ENCODE measurements at places on chromosomes 5 and 9.
A peak's percentile ranks its signal among the peaks of the same experiment; 100 is the strongest.

DNA sequence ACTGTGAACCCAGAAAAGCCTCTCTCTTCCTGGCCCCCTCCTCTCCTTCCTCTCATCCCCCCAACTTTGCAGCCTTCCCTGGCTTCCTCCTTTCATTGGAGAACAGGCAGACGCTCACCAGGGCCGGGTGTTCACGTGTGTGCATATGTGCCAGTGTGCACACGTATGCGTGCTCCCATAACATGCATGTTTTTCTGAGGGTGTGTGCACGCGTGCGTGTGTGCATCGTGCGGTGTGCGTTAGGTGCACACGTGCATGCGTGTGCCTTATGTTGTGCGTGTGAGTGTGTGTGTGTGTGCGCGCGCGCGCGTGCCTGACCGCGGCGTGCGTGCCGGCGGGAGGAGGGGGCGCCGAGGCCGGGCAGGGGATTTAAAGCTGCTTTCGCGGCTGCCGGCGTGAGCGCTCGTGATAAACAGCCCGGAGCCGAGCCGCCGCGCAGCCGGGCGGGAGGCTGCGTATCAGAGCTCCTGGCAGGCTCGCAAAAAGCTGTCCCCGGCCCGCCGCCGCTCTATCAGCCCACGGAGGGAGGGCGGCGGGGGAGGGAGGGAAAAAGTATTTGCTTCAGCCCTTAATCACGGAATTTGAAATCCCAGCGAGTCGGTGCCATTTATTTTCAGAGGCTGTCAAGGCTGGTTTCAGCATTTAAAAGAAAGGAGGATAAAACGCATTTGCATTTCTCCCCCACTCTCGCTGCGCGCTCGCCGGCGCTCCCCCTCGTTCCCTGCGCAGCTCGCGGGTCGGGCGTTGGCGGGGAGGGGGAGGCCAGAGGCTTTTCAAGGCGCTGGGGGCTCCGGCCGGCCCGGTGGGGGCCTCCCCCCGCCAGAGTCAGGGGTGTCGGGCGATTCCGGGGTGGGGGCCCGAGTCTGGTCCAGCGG, 183.9 kb downstream of the C9orf50 start:
- DNase-seq: peak; percentile 70

DNA sequence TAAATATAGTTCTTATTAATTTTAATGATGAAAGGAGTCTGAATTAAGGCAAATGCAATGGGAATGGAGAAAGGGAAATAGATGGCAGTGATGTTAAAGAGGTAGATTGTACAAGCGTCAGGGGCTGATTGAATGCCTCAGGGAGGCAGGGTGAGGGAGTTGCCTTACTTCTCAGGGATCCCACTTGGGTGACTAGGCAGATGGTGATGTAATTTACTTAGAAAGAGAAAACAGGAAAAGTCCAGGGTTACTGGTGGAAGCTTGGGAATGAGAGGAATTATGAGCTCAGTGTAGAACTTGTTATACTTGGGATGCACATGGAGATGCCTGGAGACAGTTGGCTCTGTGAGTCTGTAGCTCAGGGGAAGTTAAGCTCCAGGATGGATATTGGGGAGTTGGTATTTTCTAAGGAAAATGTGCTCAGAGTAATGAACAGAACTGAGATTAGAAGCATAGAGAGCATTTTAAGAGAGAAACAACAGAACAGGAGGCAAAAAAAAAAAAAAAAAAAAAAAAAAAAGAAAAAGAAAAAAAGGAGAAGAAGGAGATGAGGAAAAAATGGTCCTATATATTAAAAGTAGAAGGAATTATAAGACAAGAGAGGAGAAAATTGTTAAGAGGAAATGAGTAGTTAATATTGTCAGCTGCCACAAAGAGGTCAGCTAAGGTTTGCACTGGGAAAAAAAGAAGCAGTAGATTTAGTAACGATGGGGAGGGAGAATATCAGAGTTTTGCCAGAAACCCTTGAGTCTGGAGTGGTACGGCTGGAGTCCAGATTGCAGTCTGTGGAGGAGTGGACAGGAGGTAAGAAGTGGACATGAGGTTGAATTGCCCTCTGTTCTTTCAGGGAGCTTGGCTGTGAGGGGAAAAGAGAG, 88.0 kb upstream of the ELL2 start:
- no peak for DNase-seq

- DNase-seq: no peak
Observed at GRCh38 chr9:27933210-27934025, 360.1 kb upstream of the C9orf72 start.

GRCh38 chr5:106140101-106140500, 1530.6 kb downstream of the EFNA5 start:
- no peak for DNase-seq

DNA sequence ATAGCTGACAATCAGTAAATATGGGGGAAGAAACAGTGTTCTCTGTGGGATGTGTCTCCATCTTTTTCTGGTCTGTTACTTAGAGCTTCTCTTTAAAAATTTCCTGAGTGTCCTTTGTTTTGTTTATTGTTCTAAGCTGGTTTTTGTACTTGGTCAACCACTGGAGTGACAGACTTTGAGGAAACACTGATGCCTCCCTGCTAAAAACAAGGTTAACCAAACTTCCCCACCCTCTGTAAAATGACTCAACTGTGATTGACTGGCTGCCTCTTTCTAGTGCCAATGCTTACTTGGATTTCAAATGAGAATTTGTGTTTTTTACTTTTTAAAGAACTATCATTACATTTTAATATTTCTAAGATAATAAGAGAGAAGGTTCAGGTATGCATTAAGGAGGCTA, 65.1 kb upstream of the SPINK5 start:
- no peak for DNase-seq

DNA sequence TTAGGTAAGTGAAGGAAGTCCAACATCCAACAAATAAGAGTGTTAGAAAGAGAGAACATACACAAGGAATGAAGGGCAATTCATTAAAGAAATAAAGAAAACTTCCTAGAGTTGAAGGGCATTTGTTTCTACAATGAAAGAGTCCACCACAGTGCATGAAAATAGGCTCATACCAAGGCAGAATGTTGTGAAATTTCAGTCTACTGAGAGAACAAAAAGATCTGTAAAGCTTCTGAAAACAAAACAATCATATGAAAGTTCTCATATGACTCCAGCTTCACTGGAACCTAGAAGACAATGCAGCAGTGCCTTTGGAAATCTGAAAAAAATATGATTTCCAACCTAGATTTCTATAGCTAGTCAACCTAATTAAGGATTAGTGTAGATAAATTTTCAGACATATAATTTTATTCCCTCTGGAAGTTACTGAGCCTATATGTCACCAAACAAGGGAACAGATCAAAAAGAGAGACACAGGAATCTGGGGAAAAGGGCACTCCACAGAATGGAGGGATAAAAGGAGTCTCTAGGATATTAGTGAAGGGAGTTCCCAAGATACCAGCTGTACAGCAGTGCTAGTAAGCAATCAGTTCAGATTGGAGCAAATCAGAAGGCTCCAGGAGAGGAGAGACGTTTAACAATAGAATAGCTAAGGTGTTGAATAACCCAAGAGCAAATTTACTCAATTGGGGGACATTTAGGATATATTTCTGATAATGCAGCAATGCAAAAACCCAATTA, 5.8 kb downstream of the C5orf58 start:
- no peak for DNase-seq

- no peak for DNase-seq
Observed at GRCh38 chr9:130498298-130498917, 53.6 kb downstream of the ASS1 start.

GRCh38 chr5:90421136-90421535, 11.6 kb upstream of the CETN3 start:
- DNase-seq: no peak

DNA sequence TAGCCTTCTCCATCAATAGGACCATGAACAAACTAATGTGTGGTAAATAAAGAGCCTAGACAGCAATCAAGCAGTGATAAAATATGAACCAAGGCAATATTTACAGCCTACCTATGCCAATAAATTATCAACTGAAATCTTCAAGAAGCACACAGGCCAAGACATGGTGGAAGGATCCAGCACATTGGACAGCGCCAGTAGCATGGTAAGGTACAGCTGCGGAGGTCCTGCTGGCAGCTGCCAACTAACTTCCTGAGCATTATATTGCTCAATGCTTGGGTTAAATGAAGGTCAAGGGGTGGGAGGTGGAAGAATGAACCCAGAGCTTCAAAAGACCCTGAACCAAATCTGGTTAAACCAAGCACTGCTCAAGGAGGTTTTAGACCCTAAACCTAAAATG, 16.5 kb upstream of the SPDL1 start:
- DNase-seq: no peak

GRCh38 chr5:166505544-166505943, 1785.9 kb upstream of the WWC1 start:
- DNase-seq: no peak

GRCh38 chr5:54667136-54667535, 149.6 kb downstream of the SNX18 start:
- DNase-seq: no peak

- DNase-seq: no peak
Observed at GRCh38 chr9:27787891-27788290, 214.6 kb upstream of the C9orf72 start.

DNA sequence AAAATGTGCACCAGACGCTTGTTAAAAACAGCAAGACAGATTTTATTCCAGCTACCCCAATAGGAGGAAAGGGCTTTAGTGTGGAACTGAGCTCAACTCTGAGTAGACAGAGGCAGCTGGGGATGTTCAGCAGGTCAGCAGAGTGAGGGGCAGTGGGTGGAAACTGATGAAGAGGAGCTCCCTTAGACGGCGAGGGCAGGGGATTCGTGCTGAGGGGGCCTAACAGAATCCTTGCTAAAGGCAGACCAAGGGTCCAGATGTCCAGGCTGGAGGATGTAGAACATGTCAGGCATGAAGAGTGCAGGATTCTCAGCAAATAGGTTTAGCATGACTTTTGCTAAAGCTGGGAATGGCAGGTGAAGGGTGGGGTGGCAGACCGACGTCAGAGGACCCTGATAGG, 71.9 kb upstream of the OLFM1 start:
- peak; percentile 24 for DNase-seq

GRCh38 chr5:102107865-102108264, 188.2 kb downstream of the SLCO4C1 start:
- no peak for DNase-seq

GRCh38 chr9:86602715-86603114, 248.5 kb upstream of the TUT7 start:
- no peak for DNase-seq

DNA sequence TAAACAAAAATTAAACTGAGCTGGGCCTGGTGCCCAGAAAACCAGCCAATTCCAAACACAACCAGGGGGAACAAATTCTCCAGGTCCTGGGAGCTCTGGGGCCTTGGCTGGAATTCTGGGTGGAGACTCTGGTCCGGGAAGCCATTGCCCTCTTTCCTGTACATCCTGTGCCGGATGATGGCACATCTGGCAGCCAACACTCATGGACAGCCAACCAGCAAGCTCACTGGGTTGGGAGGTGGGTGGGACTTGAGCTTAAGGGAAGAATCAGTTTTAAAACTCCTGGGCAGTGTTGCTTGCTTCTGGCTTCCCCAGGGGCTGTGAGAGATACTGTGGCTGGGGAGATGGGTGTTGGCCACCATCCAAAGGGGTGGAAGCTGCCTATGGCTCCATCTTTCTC, 56.1 kb downstream of the PCDH1 start:
- DNase-seq: no peak

- DNase-seq: no peak
Observed at GRCh38 chr5:110106750-110107149, 417.0 kb downstream of the MAN2A1 start.

DNA sequence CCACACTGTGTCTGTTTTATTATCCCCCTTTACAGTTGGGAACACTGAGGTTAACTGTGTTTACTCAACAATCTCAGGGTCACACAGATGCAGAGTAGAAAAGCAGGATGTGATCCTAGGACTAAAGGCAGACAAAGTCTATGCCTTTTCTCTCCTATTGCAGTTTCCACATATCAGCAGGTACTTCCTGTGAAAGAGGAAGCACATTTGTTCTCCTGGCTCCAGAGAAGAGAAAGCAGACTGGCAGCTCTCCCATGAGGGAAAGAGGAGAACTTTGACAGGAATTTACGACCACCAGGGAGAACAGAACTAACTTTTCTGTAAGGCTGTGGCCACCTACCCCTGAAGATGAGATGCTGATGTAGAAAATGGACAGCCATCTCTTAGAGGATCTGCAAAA, 84.2 kb upstream of the TNC start:
- DNase-seq: no peak

DNA sequence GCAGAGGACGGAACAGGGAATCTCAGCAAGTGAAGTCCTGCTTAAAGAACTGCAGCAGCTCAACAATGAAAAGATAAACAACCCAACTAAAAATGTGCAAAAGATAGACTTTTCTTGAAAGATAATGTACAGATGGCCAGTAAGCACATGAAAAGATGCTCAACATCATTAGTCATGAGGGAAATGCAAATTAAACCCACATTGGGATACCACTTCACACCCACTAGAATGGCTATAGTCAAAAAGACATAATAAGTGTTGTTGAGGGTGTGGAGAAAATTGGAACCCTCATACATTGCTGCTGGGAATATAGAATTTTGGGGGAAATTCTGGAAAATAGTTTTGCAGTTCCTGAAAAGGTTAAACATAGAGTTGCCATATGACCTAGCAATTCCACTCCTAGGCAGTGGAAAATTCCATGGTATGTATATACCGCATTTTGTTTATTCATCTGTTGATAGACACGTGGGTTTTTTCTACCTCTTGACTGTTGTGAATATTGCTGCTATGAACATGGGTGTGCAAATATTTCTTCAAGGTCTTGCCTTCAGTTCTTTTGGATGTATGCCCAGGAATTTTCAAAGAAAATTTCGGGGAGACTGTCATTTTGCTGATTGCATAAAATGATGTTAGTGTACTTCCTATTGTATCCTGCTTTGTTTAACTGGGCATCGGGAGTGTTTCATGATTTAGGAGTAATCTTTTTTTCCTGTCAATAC, 7.2 kb downstream of the CNOT8 start:
- no peak for DNase-seq

- no peak for DNase-seq
Observed at GRCh38 chr5:154465169-154465568, 12.9 kb downstream of the HAND1 start.

DNA sequence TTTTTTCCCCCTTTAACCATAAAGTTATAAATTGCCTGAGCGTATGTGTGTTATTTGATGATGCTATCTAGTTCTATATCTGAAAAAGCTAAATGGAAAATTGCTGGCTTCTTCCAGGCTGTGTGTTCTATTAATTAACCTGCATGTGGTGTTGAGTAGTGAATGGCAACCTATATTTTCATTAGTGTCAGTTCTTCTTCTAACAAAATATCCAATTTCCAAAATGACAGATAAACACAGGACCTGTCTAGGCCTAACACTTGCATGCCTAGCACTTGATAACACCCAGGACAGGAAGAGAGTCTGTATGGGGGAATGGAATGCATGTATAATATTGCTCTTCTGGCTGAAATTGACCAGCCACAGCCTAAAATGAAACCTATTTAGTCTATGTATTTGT, 91.7 kb downstream of the CD180 start:
- DNase-seq: no peak

GRCh38 chr5:68021227-68021626, 194.3 kb upstream of the PIK3R1 start:
- DNase-seq: no peak

DNA sequence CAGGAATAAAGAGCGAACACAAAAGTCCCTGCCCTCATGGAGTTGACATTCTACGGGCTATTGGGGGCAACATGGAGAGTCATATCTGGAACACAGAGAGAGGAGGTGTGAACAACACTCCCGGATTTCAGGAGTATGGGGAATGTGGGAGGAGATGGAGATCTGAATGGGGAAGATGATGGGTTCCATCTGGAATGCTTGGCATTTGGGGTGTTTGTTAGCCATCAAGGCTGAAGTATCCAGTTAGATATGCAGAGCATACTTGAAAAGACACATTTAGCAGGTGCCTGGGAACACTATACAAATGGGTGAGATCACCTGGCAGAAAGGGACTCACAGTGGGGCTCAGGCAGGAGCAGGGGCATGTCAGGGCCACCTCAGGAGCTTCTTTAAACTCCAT, 61.1 kb downstream of the EGFLAM start:
- DNase-seq: no peak

Data from Peyer's patch (tissue), 4 donors.